H54 (cell line): ENCODE measurements at places on chromosomes 5 and 9.

DNA sequence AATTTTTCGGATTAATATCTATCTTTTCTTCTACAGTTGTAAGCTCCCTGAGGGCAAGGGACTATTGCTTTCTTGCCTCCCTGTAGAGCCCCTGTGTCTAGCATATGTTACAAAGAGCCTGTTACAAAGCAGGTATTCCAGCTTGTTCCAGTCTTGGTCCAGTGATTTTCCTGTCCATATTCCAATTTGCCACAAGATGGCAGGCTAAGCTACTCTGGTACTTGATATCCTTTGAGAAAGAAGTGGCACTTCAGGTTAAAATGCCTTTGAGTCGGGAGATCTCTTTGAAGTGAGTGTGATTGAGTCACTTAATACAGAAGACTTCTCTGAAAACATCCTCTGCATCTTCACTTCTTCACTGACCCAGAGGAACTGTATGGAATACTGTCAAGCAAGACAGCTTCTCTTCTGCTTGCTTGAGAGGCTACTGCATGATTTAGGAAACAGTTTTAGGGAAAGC lies 24.5 kb downstream of the CAVIN4 start:
- DNase-seq = peak; percentile 45

- DNase-seq = no peak
Observed at GRCh38 chr5:81786496-81786895, 35.6 kb upstream of the SSBP2 start.

DNA sequence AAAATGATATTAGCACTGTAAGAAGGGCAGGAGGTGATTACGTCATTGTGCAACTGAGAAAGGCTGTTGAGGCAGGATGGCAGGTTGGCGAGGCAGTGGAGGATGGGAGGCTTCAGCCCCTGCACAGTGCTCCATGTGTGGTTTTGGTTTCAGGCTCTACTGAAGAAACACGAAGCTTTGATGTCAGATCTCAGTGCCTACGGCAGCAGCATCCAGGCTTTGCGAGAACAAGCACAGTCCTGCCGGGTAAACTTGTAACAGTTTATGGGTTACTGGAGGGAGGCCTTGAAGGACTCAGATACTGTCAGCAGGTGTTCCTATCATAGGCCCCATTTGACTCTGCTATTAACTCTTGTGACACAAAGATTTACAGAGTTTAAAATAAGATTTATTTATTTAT lies 35.1 kb downstream of the SPTAN1 start:
- DNase-seq = no peak

DNA sequence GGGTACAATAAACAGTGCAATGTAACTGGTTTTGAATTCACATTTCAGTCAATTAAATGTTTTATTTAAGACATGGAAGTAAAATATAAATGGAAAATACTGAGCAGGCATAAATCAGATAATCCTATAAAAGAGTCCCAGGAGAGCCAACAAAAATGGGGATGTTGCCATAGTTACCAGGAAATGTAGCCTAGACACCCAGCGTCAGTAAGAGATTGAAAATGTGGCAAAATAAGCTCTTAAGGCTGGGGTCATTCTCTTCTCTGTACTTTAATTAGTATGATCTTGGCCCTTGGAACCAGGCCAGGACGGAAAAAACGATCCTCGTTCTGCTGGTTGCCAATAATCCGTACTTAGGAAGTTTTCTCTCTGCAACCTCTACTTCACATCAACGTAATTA lies 18.9 kb upstream of the RASEF start:
- no peak for DNase-seq

DNA sequence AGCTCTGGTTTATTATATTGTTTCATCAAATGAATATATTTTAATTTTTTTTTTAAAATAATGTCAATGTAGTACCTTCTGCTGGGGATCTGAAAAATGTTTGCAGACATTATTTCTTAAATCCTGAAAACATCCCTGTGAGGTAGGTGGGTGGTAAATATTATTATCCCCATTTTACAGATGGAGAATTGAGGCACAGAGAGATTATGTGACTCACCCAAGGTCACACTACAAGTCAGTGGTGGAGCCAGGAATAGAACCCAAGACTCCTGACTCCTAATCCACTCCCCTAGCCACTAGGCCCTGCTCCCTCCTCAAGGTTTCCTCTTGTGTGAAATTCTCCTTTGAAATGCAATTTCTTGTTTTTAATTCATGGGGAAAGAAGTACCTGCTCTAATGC lies 171.4 kb downstream of the NIPBL start:
- DNase-seq = no peak

DNA sequence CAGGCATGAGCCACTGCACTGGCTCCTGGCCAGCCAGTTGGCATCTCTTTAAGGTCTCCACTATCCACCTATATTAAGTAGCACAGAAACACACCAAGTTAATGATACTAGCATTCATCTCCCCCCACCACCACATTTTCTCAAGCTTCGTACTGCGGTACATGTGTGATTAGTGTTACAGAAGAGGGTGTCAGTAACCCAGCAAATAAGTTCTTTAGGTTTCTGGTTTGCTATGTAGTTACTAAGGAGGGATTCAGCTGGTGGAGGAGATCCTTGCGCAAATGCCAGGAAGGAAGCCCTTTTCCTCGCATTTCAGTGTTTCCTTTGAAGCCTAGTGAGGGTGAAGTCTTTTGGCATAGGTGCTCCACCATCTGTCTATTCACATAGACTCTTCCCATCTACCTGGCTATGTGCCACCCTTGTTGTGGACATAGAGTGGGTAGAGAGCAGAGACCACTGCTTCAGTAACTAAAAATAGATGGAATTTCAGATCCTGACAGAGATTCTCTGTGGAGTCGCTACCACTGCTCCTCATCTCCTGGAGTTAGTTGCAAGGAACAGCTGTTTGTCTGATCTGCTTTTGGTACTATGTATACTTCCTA lies 16.7 kb downstream of the UBE2D2 start:
- no peak for DNase-seq

GRCh38 chr5:72477176-72477575 lies 30.0 kb downstream of the ZNF366 start:
- DNase-seq = no peak

- DNase-seq = no peak
Observed at GRCh38 chr9:116080561-116080960, 73.0 kb upstream of the PAPPA start.

GRCh38 chr5:133763744-133764143 lies 151.4 kb upstream of the FSTL4 start:
- DNase-seq = no peak

- no peak for DNase-seq
Observed at GRCh38 chr5:126514558-126515141, 80.4 kb downstream of the ALDH7A1 start.

DNA sequence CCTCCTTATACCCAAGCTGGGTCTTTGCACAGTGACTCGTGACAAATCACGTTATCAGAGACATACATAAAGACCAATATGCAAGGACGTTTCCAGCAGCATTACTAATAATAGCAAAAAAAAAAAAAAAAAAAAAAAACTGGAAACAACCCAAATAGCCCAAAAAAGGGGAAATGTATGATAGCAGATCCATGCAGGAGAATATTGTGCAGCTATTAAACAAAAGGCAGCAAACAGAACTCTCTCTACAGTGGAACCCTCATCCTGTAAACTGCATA lies 37.7 kb downstream of the C5orf15 start:
- no peak for DNase-seq

- no peak for DNase-seq
Observed at GRCh38 chr5:154663424-154663823, 91.8 kb upstream of the LARP1 start.

DNA sequence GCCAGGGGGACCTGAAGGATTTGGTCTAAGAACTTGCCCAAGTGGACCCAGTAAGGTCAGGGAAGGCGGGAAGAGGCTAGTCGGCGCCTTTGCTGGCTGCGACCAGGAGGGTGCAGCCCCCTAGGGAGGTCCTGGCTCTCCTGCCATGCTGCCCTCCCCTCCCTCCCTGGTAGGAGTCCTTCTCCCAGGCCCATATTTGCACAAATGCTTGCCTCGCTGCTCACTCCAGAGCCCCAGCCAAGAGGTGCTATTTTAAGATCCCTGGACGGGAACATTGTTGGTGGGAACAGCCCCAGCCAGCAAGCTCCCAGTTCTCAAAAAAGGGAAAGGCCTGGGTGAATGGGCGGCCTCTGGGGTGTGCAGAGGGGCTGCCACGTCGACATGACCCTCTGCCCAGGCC lies 4.3 kb upstream of the IL17B start:
- no peak for DNase-seq

- no peak for DNase-seq
Observed at GRCh38 chr5:164119806-164120447, 614.5 kb downstream of the MAT2B start.

- no peak for DNase-seq
Observed at GRCh38 chr9:37408933-37409710, 13.4 kb upstream of the GRHPR start.

GRCh38 chr5:175840050-175840841 lies 31.1 kb upstream of the CPLX2 start:
- no peak for DNase-seq

- no peak for DNase-seq
Observed at GRCh38 chr9:113219186-113219936, 1.7 kb downstream of the FKBP15 start.

DNA sequence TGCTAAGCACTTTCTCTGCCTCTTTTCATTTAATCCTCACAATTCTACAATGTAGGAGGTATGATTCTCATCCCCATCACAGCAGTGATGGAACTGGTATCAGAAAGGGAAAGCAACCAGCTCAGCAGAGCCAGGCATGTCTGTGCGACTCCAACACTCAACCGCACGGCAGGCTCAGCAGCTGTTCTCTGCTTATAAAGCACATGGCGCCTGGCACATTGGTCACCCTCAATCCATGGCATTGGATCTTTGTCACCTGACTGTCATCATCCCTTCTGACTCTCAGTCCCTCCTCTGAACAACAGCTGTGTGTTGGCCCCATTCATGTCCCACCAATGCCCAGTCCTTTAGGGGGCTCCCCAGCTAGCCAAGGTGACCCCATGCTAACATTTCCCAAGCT lies 45.1 kb upstream of the HAND1 start:
- no peak for DNase-seq

DNA sequence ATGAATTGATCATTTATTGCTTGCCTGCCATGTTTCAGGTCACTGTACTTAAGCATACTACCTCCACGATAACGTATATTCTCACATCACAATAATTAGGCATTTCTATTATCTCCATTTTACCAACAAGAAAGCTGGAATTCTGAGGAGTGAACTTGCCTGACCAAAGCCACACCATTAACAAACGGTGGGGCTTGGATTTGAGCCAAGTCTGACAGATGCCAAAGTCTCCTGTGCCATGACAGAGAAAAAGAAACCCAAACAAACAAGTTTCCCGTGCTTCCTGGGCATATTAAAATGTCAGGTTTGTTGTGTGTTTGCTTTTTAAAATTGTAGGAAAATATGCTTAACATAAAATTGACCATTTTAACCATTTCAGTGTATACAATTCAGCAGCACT lies 40.8 kb upstream of the KCNV2 start:
- no peak for DNase-seq

- no peak for DNase-seq
Observed at GRCh38 chr5:34026089-34026761, 16.8 kb downstream of the C1QTNF3 start.

- no peak for DNase-seq
Observed at GRCh38 chr9:98006127-98006796, 23.1 kb downstream of the ANP32B start.

- peak; percentile 25 for DNase-seq
Observed at GRCh38 chr9:137313956-137314560, 12.0 kb upstream of the NRARP start.

- DNase-seq = no peak
Observed at GRCh38 chr5:31122998-31123951, 70.2 kb upstream of the CDH6 start.

- no peak for DNase-seq
Observed at GRCh38 chr5:5793242-5794117, 371.0 kb downstream of the ICE1 start.

DNA sequence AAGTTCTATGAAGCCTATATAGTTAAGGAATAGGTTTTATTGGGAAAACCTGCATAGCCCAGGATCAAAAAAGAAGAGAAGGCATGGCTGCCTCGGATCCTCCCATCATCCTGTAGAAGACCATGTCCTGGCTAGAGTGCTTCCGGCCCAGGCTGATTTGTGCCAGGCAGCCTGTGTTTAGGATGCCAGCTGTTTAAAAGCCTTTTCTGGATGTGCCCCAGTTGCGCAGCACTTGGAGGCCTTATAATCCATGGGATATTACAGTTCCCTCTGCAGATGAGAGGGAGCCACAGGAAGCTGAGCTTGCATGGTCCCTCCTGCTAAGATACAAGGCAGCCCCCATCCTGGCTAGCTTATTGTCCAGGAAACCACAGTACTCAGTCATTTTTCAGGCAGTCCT lies 97.9 kb downstream of the CHSY3 start:
- DNase-seq = no peak

DNA sequence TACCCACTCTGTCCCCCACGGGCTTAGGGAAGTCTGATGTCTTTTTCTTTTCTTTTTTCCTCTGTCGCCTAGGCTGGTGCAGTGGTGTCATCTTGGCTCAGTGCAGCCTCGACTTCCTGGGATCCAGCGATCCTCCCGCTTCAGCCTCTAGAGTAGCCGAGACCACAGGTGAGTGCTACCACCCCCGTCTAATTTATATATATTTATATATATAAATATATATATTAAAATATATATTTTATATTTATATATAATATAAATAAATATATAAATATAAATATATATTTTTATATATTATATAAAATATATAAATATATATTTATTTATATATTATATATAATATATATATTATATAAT lies 3.3 kb upstream of the ANXA2R start:
- no peak for DNase-seq

DNA sequence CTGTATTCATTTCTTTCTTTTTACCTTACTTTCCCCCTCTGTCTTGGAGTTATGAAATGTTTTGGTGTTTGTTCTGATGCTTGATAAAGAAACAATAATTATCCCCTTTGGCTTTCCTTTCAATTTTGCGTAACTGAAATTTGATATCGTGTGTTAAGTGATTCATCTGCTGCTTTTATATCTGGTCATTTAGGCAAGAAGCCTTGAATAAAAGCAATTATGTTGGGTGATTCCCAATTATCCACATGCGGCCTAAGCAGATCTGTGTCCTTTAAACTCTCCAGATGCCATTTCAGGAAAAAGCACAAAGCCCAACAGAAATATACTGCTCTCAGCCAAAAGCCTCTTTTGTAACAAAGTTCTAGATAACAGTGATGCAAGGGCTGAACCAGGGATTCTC lies 92.8 kb downstream of the TAF11L14 start:
- no peak for DNase-seq

DNA sequence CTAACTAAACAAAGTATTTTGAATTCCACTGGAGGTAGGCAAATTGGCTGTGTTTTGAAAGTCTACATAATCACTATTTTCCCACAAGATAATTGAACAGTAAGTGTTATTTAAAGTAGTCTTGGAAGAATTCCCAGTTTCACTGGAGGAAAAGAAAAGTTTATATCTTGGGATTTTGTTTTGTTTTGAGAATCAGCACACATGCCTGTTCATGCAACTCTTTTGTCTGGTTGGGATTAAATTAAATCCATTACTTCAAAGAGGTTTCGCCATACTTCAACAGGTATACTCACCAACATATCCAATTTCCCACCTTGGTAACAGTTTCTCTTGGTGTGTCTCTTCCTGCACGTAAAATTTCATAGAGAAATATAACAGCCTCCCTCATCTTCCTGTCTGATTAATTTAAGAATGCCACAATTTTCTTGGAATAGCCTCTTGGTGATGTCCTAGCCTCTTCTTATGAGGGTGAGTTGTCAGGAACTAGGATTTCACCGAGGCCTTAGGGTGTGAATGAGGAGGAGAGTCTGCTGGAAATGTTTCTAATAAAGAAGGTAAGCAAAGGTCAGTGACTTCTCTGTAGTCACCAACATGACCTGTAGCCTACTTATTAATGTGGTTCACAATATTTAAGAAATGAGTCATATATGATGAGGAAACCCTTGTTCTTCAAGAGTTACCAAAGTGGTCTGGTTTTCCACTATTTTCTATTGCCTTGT lies 48.1 kb downstream of the ITGA2 start:
- DNase-seq = no peak
